ENCODE measurements at places on chromosomes 5 and 9.

DNA sequence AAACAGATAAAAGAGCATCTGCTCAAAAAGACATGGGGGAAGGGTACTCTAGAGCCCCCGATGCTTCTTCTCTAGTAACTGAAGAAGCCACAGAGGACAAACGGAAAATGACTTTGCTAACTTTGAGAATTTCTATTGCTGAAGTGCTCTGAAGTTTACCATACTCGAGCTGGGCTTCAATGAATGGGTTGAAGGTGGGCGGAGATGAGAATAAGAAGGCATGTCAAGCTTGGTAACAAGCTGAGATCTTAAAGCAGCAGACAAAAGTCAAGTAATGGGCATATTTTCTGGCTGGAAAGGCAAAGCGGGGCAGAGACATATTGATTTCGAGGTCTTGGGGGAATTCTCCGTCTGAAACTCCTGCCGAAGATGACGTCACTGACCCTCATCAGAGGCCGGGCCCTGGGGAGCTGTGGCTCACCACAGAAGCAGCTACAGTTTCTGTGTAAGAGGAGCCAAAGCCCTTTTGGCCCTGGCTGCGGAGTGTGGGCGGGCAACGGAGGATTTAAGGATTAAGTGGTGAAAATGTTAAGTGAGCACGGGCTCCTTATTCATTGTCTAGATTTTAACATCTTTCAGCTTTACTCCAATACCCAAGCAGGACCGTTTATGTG, 115.8 kb upstream of the SLIT3 start:
- no peak for DNase-seq

DNA sequence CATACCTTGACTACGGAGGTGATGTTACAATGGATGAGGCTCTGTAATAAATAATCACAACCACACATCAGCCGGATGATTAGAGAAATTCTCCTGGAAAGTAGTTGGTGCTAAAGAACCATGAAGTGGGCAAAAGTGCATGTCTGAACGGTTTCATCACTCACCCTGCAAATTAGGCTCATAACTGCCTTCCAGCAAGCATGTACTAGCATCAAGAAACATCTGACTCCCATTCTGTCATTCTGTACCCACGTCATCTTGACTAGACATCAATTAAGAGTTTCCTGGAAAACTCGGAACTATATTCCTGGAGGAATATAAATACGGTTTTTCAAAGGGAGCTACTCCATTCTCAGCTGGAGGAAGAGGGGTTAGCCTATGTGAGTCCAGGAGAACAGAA, 52.2 kb downstream of the HSD17B3 start:
- DNase-seq, result no peak

GRCh38 chr5:1002836-1003235, 5.8 kb upstream of the NKD2 start:
- no peak for DNase-seq

DNA sequence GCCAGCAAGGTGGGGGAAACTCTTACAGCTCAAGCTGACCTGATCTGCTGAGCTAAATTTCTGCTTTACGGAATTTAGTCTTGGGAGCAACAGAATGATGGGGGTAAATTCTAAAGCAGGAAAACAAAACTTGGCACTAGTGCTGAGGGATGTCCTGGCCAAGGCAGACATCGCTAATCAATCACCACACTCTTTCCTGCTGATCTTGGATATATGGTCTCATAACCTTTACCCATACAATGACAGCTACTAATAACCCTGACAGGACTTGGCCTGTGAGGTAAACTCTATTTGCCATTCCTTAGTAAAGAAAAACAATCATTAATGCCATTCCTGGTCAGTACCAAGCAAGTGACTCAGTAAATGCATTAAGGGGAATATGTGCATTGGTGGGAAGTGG, 51.5 kb downstream of the PPARGC1B start:
- no peak for DNase-seq

DNA sequence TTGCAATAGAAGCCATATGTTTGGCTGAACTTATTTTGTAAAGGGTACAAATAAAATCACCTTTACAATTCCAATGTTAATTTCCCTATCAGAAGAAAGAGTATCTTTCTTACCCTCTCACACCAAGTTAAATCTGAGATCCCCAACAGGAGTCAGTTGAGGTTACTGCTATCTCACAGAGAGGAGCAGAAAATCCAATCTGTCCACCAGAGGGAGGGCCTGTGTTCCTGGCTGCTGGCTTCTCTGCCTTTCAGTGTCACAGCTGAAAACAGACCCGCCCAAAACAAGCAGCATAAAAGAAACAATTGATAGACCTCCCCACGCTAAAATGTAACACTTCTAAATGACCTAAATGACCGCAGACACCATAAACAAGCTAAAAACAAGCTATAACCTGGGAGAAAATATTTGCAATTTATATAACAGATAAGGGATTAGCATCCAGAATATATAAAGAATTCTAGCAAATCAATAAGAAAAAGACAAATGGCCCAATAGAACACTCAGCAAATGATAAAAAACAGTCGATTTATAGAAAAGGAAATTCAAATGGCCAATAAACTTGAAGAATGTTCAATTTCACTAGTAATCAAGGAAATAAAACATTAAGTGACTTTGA, 24.5 kb upstream of the MVB12B start:
- peak; percentile 34 for DNase-seq

DNA sequence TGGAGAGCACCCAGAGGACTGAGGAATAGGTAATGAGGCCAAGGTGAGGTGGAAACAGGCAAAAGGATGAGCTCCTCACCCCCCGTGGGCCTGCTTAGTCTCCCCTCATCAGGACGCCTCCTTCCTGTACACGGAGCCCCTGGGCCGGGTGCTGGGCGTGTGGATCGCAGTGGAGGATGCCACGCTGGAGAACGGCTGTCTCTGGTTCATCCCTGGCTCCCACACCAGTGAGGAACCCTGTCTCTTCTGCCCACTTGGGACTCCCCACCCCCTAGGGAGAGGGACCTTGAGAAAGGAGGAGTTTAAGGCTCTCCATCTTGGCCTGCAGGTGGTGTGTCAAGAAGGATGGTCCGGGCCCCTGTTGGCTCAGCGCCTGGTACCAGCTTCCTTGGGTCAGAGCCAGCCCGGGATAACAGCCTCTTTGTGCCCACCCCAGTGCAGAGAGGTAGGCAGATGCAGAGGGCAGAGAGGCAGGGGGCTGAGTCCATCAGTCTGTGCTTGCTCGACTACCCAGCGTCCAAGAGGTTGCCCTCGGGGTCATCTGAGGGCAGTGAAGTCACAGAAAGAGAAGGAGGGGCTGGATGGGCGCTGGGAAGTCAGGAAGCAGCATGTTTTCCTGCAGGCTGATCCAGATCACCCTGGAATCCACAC, 7.0 kb downstream of the DOLK start:
- DNase-seq, result no peak

- DNase-seq, result no peak
These were observed 1.2 kb downstream of the SURF4 start for GRCh38 chr9:133374612-133375115.

- no peak for DNase-seq
These were observed 53.9 kb downstream of the C9orf57 start for GRCh38 chr9:72006501-72006900.

- no peak for DNase-seq
These were observed 121.1 kb upstream of the IRX4 start for GRCh38 chr5:2003690-2004365.

GRCh38 chr9:127493592-127494303, 42.4 kb downstream of the LRSAM1 start:
- no peak for DNase-seq

DNA sequence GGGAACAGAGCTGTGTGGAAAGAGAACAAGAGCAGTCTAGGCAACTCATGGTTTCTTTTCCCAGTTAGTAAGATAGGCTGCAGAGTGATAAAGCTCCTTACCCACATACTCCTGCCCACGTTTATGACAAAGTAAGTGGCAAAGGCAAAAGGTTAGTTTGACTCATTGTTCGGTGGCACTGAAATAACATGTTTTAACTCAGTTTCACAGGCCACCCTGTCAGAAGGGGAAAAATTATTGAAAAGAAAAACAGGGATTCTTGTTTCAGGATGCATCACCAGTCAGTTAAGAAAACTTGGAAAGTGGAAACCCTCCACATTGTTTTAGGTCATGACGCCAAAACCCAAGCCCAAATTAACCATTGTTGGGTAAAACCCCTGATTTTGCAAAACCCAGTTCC, 22.3 kb upstream of the DAB2 start:
- no peak for DNase-seq

DNA sequence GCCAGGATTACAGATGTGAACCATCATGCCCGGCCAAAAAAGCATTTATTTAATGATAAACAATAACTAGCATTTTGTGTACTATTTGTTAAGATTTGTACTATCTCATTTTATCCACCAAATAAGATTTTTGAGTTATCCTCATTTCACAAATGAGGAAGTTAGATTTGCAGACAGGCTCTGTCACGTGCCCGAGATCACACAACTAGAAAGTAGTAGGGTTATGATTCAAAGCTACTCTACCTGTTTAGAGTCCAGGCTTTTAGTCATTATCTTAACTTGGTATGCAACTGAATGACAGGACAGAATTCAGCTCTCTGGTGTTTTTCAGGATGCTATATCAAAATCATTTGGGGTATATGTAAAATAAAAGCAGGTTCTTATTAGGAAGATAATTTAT, 20.5 kb downstream of the RANBP17 start:
- DNase-seq, result no peak

DNA sequence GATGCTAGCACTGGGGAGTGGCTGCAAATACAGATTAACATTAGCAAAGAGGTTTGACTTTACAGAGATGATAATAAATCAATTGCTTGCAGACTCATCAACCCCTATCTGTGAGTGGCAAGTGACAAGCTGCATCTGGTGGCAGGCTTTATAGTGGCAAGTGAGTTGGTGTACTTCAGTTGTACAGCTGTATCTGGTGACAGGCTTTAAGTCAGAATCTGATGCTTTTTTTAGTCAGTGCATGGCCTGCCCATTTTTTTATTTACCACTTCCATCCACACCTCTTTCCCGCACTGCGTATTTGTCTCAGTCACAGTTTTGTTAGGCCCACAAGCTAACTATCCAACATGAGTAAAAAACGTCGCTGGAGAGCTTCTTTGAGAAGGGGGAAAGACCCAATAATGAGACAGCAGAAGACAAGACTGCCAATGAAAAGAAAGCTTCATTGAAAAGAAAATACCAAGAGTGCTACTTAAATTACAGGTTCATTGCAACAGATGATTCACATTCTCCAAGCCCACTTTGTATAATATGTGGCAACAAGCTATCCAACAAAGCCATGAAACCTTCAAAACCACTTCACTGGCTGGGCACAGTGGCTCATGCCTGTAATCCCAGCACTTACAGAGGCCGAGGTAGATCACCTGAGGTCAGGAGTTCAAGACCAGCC, 23.1 kb downstream of the ANP32B start:
- DNase-seq, result no peak

GRCh38 chr5:65037831-65038815, 269.4 kb downstream of the CWC27 start:
- DNase-seq, result no peak

- no peak for DNase-seq
These were observed 23.1 kb downstream of the IQGAP2 start for GRCh38 chr5:76425928-76426804.

DNA sequence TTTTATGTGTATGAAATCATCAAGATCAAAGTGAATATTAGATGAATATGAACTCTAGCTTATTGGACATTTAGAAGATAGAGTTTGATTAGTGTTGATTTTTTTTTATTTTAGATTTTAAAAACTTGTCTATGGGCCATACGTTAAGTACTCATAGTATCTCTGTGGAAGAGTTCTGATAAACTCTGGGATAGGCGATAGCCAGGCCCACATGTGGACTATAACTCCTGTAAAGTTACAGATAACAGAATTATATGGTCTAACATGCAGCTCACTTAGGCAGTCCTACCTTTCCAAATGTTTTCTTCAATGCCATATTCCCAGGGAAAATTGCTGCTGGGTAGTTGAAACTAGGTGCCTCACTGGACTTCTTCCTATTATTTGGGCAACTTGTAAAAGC, 10.4 kb downstream of the SLC31A1 start:
- DNase-seq, result no peak

GRCh38 chr5:115297031-115297430, 577 bp upstream of the CCDC112 start:
- DNase-seq, result no peak

DNA sequence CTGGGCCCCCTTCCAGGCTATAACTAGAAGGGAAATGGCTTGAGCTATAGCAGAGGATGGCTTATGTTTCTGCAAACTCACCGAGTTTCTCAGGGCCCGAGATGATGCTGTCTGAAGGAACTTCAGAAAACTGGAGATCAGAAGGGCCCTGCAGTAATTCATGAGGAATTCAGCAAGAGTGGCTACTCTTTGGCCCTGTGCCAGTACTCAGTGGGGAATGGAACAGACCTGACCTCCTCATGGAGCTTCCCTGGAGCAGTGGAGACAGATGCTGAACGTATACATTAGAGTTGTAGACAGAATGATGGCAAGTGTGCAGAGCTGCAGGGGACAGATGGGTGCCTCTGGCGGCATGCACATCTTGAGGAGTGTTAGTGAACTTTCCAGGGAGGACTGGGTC, 17.3 kb upstream of the SMIM32 start:
- DNase-seq, result no peak

GRCh38 chr9:105119156-105119555, 125.3 kb upstream of the SLC44A1 start:
- DNase-seq, result no peak

DNA sequence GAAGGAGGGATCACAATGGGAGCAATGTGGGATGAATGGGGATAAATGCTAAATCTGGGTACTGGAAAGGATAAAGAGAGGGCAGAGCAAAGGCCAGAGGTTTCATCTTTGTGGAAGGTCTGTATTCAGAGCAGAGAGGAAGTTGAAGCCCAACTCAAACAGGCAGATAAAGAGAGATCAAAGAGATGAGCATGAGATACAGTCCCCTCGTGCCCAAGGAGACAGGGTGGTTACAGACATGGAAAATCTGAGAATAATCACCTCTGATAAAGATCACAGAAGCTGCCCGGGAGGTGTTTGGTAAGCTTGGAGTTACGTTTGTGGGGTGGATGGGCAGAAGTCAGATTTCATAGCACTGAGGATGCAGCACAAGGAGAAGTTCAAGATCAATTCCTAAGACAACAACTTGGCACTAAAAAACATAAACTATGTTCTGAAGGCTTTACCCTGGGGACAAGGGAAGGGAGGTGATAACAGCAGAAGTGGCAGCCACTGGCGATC, 459 bp upstream of the ERAP2 start:
- no peak for DNase-seq

DNA sequence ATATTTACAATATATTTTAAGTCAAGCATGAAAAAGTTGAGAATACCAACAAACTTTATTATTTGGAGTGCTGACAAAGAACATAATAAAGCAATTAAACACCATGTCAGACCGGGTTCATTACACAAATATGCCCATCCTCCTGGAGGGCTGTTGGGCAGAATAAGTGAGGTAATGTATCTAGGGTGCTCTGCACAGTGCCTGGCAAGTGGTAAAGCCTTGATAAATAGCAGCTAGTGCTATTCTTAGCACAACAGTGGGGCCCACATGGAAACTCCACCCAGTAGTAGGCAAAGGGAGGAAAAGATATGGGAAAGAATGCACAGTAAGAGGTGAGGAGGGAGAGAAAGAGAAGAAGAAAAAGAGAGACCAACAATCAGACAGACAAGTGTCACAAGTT, 97.7 kb downstream of the SLC1A3 start:
- DNase-seq, result no peak

All from activated CD4-positive, alpha-beta T cell treated with anti-CD3 and anti-CD28 coated beads for 1 hour (primary cell).